ENCODE measurements at places on chromosomes 2 and 18. TPM values are rescaled to one million over a fixed set of nuclear protein-coding genes. Genes with fewer than 3 reads are reported as not detected.

C1GALT1C1L gene
- 1.0 TPM for total RNA-seq

WNT10A gene
- total RNA-seq, result not detected

PKDCC gene
- total RNA-seq, result 52.9 TPM

TMEM17 gene
- total RNA-seq, result 1.5 TPM

BCL11A gene
- 0.15 TPM for total RNA-seq
